NCI-H1694 (cell line): ENCODE measurements at places on chromosomes 12 and 14.

DNA sequence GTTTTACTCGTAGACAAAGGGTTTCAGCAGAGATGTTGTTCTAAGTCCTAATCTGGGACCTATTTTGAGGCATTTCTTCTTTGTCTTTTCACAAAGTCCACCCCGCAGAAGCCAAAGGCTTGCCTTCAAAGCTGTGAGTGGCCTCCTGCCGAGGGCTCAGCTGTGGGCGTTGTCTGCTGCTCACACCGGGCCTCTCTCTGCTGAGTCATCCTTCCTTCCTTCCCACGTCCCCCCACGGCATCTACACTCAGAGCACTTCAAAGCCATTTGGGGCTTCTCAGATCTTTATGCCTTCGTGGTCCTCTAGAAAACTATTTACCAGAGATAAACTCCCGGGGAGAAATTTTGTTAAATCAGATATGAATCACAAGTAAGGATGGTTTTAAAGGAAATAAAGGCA lies 115.9 kb upstream of the TMPO start:
- DNase-seq: no peak

DNA sequence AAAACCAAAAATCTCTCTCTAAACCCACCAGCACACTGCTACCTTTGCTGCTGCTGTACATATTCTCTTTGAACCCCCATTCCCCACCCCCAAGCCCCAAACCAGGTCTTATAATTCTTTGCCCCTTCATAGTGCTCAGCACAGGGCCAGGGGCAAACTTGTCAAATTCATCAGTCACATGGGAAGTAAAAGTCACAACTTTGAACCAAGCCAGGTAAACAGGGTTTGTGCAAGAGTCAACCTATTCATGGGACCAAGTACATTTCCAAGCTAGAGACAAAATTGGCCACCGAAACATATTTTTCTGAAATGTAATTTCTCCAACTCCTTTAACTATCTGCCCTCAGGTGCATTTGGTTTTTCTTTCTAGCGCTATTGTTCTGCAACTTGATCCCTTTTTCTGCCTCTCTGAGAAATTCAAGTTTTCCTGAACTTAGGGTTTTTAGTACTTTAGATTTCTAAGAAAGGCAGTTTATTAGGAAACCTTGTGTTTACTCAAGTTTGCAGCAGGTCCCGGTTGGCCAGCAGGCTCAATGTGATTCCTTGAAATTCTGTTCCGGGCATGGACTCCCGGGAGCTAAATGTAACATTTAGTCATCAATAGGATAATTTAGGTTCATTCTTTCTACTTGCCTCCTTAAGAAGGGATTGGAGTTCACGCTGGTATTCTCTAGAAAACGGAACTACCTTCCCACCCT lies 230.5 kb downstream of the EFCAB11 start:
- no peak for DNase-seq

DNA sequence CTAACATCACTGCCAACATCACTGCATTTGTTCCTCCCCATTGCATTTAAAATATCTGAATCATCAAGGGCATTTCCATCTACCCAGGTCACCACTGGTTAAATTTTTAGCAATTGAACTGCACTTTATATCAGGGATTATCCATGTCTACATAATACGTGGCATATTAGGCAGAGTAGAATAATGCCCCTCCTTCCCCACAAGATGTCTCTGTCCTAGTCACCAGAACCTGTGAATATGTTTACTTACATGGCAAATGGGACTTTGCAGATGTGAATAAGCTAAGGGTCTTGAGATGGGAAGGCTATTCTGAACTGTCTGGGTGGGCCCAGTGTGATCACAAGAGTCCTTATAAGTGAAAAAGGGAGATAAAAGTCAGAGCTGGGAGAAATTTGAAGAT lies 181.7 kb upstream of the ARID2 start:
- DNase-seq: no peak

DNA sequence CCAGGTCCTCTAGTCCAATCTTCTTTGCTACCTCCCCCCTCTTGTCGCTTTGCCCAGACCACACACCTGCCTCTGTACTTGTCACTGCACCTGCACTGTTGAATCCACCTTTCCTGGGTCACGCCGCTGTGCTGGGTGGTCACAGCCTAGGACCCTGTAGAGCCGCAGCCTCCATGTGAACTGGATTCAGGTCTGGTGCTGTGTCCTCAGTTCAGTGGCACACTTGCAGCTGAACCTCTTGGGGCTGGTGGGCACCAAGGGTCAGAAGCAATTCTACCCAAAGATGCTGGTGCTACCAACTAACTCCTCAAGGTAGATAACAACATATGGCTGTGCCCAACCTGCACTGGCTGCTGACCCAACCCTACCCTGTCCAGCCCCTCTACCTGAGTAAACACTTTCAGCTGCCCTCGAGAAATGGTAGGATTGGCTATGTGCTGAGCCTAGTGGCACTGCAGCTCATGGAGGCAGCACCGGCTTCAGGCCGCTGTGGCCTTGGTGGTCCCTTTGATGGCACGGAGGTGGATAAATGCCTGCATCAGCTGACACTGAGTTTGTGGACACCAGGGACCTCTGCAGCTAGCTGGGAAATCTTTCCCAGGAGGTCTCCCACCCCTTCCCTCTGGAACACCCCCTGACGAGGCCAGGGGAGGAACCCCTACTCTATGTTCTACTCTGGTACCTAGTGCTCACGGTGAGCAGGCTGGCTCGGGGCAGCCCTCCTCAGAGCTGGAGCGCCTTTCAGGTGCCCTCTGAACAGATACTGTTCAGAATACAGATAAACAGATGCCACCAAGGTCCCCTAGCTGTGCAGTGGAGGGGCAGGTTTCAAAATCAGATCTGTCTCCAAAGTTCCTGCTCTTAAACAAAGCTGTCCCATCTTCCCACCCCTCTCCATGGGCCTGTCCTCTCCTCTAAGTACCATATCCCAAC lies 14.3 kb downstream of the AGAP2 start:
- no peak for DNase-seq

- DNase-seq: no peak
These were observed 1724.1 kb upstream of the SEL1L start for GRCh38 chr14:83257466-83258439.

DNA sequence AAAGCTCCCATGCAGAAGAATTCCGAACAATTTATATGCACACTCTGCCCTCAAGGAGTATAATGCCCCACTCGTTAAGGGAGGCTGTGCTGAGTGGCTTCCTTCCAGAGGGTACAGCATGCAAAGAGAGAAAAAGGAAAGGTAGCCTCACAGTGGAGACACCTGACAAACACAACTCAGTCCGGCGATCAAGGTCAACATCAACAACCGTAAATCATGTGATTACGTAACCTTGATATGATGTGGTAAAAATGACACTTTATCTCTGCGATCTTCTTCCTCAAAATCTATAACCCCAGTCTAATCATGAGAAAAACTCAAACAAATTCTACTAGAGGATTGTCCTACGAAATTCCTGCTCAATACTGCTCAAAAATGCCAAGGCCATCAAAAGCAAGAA lies 400.5 kb upstream of the CCDC196 start:
- no peak for DNase-seq

DNA sequence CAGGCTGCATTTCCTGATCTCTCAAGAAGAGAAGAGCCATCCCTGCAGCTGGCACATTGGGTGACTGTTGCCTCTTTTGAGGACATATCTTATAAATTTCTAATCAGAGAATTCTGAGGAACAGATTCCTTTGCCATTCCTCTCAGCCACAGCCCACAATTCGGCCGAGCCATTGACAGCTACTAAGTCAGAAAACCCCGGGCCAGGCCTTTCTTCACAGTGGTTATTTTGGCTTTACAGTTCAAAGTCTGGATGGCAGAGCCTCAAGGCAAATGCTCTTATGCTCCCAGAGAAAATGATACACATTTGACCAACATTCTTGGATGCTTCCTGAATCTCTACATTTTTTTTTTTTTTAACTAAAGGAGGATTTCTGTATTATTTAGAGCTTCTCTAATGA lies 138.4 kb upstream of the FRMD6 start:
- DNase-seq: no peak

GRCh38 chr12:27305673-27306456 lies 26.8 kb upstream of the BMAL2 start:
- peak; percentile 4 for DNase-seq

DNA sequence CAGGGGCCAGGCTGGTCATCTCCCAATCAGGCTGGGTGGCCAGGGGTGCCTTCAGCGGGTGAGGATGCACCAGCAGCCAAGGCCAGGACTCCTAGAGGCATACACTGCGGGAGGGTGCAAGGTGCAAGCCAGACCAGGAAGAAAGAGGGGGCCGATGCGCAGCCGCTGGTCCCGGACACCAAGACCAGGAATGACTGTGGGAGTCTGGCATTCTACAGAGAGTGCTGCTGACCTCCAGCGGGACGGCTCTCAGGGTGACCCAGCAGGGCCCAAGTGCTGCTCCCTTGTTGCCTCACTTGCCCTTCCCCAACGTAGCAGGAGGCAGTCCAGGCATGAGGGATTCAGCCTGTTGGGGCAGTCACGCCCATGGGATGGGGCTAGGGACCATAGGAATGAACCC lies 35.8 kb downstream of the DEGS2 start:
- no peak for DNase-seq

DNA sequence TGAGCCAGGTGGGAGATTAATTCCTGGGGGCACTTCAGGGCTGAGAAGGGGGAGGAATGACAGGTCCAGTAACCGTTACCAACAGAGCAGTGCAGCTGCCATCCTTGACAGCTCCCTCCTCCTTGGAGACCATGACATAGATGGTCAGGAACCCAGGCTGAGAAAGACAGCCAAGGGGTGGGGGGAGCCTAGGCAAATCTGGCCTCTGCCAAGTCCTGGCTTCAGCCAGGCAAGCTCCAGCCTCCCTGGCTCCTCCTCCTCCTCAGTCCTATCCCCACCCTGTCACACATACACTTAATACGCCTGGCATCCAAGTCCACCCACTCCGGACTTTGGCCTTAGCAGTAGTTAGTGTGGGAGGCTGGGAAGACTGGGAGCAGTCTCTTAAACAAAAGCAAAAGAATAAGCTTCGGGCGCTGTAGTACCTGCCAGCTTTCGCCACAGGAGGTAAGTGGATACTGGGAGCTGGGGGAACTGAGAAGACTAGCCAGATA lies at the start of gene RDH5:
Gene RDH5 (plus strand): TSS at position 323 of the 494 bp plus-strand sequence. CDS start 792 bp downstream, outside the sequence.
- DNase-seq: no peak

DNA sequence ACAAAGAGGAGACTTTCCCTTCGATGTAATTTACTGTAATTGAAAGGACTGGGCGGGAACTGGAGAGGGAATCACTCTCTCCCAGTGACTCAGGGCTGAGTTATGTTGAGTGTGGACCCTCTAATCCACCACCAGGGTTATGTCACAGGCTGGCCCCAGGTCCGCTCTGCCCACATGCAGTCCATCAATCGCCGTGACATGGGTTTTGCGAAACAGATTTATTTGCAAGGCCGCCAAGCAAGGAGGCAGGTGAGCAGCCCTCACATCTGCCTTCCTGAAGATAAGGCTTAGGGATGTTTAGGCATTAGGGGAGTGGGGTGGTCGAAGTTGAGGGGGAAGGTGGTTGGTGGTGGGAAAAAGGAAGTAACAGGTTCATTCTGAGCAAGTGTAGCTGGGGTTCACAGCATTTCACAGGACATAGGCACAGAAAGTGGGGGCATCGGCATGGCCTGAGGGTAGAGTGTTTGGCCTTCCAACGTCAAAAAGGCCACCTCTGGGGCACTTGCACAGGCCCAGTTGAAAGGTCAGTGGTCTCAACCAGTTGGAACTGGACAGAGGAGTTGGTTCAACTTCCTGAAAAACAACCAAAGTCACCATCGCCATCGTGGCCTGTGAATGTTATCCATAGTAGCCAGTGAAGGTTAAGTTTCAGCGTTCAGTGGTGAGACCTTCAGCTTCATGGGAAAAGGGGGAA lies 66.9 kb downstream of the DNAH10 start:
- DNase-seq: no peak

GRCh38 chr12:113512568-113512967 lies 40.9 kb upstream of the LHX5 start:
- DNase-seq: no peak

DNA sequence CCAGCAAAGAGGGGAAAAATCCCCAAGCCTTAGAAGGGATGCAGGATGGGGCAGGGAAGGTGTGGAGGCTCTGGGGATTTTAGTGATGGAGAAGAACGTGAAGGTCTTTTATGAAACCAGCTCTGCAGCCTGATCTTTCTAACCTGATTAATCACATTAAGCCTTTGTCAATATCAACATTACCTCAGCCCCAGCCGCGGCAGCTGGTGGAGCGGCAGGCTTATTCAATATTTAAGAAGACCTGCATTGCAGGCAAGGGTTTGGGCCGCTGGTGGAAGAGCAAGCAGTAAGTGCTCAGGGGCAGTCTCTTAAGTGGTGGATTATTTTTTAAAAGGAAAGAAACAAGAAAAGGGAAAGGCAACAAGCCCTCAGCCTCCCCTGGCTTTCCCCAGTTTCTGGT lies 16.6 kb downstream of the RPH3A start:
- peak; percentile 48 for DNase-seq

GRCh38 chr14:47678993-47679392 lies 3.6 kb upstream of the MDGA2 start:
- DNase-seq: no peak

GRCh38 chr12:120685522-120685921 lies 1.4 kb upstream of the MLEC start:
- DNase-seq: no peak

GRCh38 chr12:14327711-14328110 lies 37.8 kb upstream of the ATF7IP start:
- no peak for DNase-seq

DNA sequence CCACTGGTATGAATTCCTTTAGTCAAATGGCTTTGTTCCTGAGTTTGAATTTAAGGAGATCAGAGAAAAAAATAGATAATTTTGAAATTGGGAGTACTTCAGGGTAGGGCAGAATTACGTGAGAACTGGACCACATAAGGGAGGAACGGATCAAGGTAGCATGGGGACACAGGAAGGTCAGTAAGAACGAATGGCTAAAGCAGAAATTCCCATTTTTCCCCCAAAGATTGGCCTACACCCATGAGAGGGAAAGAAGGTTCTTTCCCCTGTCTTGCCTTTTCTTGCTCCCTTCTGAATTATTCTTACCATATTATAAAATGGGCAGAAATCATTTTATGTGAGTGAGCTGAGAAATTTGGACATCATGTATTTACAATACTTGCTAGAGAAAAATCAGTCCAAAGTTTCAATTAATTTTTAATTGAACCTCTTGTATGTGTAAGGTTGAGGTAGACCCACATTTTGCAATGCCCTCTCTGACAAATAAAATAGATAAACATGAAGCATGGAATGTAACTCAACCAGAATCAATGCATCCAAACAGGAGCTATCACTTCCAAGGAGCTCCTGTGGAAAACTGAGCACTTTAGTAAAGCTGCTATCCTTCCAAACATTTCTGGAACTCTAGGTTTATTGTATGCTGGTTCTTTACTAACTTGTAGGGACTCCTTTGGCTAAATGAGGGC lies 93.8 kb downstream of the KIF21A start:
- no peak for DNase-seq

DNA sequence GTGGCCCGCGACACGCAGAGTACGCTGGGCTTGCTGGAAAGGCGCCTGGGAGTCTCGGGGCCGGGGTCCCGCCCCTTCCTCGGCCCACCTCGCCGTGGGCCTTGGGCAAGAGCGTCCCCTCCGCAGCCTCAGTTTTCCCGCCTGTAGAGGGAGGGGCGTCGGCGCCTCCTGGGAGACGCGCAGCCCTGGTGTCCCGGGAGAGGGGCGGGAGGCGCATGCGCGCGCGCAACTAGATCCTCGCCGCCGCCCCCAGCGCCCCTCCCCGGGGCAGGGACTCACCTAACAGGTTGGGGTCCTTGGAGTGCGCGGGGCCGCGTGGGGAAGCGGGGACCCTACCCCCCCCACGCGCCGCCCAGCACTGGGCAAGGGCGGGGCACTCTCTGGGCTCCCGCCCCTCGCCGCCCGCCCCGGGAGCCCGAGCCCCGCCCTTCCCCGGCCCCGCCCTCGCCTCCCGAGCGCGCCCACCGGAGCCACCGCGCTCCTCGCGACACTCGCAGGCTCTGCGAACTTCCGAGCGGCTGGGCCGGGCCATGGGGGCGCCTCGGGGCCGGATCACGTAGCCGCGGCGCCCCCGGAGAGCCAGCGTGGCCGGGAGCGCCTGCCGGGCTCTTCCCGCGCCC lies at the start of gene KIF26A:
Gene KIF26A (plus strand): TSS at position 490 of the 620 bp plus-strand sequence. CDS start 136 bp downstream, outside the sequence.
- DNase-seq: peak; percentile 93
